RPMI7951 (cell line): ENCODE measurements at places on chromosomes 3 and 15. TPM values are rescaled to one million over a fixed set of nuclear protein-coding genes. Genes with fewer than 3 reads are reported as not detected.

DNA sequence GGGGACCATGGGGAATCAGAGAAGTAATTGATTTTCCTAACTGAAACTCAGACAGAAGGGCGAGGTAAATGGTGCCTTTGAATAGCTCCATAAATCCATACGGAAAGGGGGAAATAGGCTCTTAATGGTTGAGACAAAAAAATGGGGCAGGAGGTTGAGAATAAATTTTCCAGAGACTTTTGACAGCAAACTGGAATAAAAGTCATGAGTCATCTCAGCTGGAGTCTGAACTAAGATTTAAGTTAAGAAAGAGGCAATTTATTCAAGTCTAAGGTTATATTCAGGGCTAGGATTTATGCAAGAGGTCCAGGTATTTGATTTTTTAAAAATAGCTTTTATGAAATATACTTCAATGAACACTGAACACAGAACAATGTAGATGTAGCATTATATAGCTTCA is 238.7 kb upstream of the RORA start:
- DNase-seq: no peak

- DNase-seq: no peak
These were observed 15.8 kb upstream of the GASK1A start for GRCh38 chr3:42963269-42963668.

DNA sequence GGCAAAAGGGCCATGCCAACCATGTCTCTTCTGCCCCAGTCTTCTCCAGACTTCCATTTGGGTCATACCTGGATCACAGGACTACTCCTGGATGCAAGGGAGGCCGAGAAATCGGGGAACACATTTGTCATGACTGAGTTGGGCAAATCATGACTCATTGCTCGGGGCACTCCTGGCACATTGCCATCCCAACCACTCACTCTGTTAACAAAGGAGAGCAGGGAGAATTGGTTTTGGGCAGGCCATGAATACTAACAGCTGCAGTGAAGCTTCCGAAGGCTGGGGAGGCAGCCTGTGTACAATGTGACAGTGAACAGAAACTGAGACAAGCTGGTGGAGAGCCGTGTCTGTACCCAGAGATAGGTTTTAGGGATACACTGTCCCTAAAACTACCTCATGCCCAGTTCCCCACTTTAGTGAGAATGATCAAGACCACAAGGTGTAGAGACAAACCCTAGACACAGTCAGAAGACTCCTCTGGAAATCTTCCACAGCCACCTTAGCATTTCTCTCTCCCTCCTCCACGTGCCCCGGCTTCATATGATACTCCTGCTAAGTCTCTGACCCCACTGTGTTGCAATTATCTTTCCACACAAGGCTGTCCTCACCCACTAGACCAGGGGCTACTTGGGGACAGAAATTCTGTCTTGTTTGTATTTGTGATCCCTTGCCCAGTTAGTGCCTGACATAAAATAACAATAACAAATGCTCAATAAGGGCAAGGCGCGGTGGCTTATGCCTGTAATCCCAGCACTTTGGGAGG is 10.5 kb upstream of the BUB1B start:
- DNase-seq: peak; percentile 92

DNA sequence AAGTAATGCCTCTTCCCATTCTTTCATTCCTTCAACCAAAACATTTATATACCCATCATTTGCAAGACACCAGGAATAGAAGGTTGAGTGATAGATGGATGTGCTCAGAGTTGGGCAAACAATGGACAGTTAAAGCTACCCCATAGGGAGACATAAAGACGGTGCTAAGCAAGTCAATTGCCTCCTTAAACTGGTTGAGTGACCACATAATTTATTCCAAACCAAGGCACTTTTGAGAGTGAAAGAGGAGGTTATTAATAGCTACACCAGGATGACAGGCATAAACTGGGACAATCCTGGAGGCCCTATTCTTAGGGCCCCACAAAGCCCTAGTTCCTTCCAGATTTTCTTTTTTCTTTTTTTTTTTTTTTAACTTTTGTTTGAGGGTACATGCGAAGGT is 21.4 kb upstream of the DYNC1LI1 start:
- no peak for DNase-seq

Gene THUMPD3
- 48.4 and 63.3 TPM in 2 replicates for total RNA-seq

DNA sequence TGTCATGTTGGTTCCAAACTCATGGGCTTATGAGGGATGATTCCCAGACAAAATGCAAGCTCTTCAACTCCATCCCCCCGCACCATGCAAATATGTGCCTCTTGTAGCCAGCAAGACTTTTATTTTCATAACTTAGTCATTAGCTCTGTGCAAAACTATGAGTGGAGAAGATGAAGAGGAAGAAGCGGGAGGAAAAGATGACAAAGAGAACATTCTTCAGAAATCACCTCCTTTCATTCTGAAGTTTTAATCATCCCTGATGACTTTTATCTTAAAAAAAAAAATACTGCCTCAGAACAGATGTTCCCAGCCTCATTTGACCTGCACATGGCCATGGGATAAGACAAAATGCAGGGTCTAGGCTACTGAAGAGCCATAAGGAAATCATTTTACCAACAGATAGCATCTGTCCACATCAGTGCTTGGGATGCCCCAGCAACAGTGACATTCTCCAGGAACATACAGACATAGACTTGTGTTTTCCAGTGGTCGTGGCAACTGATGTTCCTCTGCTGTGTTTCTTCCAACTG is 145.5 kb downstream of the WNT5A start:
- peak; percentile 33 for DNase-seq

Gene STRA6
- total RNA-seq: 95.7 and 114 TPM in 2 replicates

- no peak for DNase-seq
These were observed 1273.9 kb downstream of the OTOL1 start for GRCh38 chr3:162770551-162770950.

GRCh38 chr3:107989661-107990060 is 101.2 kb downstream of the CD47 start:
- no peak for DNase-seq

DNA sequence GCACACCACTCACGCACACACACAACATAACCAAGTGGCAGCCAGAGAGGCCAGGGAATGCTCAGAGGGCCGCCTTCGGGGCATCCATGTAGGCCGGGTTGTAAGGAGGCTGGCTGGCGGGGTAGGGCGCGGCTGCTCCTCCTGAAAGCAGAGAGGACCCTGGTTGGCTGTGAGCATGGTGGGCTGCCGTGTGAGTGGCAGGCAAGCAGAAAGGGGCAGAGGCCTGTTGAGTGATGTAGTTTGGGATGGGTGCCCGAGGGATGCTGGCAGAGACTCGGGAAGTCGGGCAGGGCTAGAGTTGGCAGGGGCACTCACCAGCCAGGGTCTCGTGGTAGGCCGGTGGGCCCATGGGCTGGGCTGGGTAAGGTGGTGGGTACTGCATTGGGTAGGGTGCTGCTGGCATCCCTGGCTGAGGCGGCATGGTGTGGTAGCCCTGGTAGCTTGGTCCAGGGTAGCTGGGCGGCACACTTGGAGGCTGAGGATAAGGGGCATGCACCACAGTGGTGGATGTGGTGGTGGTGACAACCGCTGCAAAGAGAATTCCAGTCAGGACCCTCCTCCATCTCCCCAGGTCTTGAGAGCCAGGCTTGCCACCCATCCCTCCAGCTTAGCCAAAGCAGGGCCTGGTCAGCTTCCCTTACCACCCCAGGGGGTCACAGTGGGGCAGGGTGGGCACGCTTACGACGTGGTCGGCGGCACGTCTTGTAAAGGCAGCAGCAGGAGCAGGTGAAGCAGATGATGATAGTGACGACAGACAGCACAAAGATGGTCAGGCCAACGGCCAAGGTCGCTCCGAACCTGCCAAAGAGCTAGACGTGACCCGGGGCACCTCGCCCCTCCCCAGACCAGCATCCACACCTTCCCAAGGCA is 22.7 kb downstream of the ATRIP start:
- no peak for DNase-seq

Gene RAD51
- 13.8 and 15.7 TPM in 2 replicates for total RNA-seq

DNA sequence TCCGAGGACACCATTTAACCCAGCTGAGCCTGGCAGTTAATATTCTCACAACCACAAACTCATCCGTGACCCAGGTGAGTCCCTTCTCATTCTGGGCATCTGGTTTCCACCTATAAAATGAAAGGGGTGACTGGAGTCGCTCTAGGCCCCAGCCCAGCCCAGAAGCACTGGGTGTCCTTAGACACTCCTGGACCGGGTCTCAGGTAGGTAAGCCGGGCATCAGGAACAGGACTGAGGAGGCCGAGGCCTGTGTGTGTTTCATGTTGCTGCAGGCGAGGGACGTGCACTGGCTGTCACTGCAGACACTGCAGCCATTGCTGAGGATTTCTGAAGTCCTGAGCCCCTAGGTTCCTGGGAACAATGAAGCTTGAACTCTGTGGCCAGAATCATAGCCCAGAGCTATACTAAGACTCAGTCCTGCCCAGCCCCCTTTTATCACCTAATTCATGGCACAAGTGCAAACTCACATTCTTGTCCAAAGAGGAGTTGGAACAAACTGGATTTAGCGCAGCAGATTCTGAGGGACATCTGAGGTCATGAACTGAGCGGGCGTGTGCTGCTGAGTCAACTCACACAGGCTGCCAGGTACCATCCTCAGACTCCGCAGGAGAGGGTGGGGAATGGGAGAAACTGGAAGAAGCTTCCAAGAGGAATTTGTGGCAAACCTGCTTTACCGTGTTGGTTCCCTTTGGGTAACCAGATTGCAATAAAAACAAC is 184.9 kb downstream of the FAM43A start:
- peak; percentile 92 for DNase-seq

Gene NR1I2
- total RNA-seq: 0.12 TPM in 1 of 2 replicates, not detected in the other

- DNase-seq: no peak
These were observed 371.3 kb downstream of the TUSC7 start for GRCh38 chr3:117080872-117081271.
